ENCODE measurements at places on chromosomes 4 and X. TPM values are rescaled to one million over a fixed set of nuclear protein-coding genes. Genes with fewer than 3 reads are reported as not detected.
A peak's percentile ranks its signal among the peaks of the same experiment; 100 is the strongest.

GRCh38 chr4:164572877-164573279 is 181.1 kb upstream of the SMIM31 start:
- no peaks in the 10 kb centered on the region for H3K4me1 ChIP-seq
- no peak overlapping the region for H3K27ac ChIP-seq
- DNase-seq = no peak
- H3K27me3 ChIP-seq = no peaks in the 10 kb centered on the region
- no peaks in the 10 kb centered on the region for H3K36me3 ChIP-seq

GRCh38 chrX:73799888-73800287 is 236.9 kb downstream of the CHIC1 start:
- H3K4me3 ChIP-seq = no peak overlapping the region
- H3K27ac ChIP-seq = no peak overlapping the region
- no peak for DNase-seq
- no peaks in the 10 kb centered on the region for H3K36me3 ChIP-seq
- H3K4me1 ChIP-seq = no peaks in the 10 kb centered on the region

DNA sequence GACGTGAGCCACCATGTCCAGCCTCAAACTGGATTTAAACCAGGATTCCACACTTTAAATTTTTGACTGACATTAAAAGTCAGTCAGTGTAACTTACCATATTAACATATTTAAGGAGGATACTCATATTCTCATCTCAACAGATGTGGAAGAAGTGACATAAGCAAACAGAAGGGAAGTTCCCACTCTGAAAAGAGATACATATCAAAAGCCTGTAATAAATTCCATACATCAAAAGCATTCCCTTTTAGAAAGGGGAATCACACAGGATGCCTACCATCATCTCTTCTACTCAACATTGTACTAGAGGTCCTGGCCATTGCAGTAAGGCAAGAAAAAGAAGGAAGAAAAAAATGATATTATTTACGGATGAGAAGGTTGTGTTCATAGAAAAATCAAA is 618.2 kb upstream of the DIPK2B start:
- no peaks in the 10 kb centered on the region for H3K36me3 ChIP-seq
- H3K4me3 ChIP-seq = no peak overlapping the region
- no peak overlapping the region for H3K27ac ChIP-seq

DNA sequence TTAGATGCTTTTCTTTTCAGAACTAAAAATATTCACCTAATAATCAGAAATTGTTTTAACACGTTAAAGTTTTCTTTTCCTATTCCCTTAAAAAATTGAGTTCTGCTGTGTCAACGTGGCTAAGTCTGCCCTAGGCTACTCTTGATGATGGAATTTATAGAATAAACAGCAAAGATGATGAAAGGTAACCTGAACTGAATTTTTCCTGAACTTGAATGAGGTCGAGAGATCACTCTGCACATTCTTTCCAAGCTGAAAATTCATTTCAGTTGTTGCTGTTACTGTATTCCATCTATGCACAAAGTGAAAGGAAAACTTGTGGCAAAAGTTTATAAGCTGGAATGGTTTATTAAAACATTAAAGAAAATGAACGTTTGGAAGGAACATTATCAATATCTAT is 245.9 kb upstream of the GIMD1 start:
- no peak overlapping the region for H3K4me3 ChIP-seq
- H3K4me1 ChIP-seq = no peaks in the 10 kb centered on the region
- H3K27me3 ChIP-seq = no peaks in the 10 kb centered on the region
- no peaks in the 10 kb centered on the region for H3K36me3 ChIP-seq
- no peak overlapping the region for H3K27ac ChIP-seq

DNA sequence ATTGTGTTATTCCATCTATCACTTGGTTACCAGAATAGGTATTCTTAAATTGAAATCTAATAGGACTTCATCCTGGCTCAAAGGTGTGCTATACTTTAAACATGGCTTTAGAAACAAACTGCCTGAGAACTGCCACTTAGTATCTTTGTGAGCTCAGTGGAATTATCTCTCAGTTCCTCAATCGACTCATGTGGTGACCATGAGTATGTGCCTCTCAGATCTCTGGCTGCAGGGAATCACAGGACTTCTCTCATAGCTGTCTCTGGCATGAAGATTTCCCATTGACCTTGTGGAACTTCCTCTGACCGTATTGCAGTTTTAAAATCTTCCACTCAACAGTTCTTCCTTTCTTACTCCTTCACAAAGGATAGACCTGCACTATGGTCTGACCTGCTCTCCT is 681.9 kb upstream of the BOD1L1 start:
- H3K4me1 ChIP-seq = peaks cover 27% of the 10 kb centered on the region
- no peak overlapping the region for H3K4me3 ChIP-seq
- H3K27ac ChIP-seq = no peak overlapping the region
- DNase-seq = no peak
- H3K27me3 ChIP-seq = no peaks in the 10 kb centered on the region

DNA sequence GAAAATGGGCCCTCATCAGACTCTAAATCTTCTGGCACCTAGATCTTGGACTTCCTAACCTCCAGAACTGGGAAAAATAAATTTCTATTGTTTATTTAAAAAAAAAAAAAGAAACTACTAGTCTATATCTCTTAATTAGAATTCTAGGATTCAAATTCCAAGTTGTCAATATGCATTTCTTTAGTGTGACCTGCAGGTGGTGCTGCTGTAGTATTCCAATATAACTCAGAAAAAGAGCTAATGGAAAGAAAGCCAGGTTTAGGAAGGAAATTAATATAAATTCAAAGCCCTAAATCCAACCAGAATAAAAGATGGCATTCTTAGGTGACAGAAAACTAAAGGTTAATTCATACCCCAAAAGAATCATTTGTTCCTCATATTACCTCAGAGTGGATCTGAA is 80.0 kb upstream of the NALF2 start:
- H3K27ac ChIP-seq = no peak overlapping the region
- H3K27me3 ChIP-seq = no peaks in the 10 kb centered on the region
- no peaks in the 10 kb centered on the region for H3K36me3 ChIP-seq
- no peaks in the 10 kb centered on the region for H3K4me1 ChIP-seq
- no peak overlapping the region for H3K4me3 ChIP-seq

DNA sequence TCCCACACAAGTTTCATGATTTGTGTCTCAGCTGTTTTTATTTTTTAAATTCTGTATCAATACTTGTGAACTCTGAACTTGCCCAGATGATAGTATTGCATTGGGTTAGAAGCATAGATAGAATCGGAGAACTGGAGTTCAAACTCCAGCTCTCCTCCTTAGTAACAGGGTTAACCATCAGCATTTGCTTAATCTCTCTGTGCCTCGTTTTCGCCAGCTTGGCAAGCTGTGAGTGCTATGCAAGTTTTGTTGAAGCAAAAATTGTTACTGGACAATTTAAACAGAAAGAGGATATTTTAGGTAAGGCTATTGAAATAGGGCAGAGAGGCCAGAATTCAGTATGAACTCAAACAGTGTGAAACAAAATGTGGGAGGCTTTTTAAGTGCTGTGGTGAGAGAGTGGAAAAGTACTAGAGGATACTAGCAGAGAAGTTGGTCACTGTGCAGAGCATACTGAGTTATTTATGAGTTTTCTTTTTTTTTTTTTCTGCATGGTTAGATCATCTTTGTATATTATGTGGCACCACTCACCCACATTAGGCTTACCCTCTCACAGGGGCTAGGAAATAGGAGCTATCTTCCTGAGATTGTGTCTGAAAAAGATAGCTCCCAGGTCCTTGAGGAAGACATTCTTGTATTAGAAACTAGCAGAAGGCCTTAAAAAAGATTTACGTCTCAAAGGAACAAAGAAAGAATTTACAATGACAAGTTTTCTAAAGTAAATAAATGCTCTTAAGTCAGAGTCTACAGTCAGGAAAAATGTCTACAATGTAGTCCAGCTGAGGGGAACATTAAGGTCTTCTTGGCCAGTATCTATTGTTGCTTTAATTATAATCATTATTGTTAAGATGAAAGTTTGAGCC is 1126.6 kb downstream of the FAT4 start:
- H3K4me3 ChIP-seq = no peak overlapping the region
- H3K27me3 ChIP-seq = no peaks in the 10 kb centered on the region
- no peaks in the 10 kb centered on the region for H3K36me3 ChIP-seq
- H3K4me1 ChIP-seq = no peaks in the 10 kb centered on the region
- no peak for DNase-seq
- H3K27ac ChIP-seq = no peak overlapping the region

- no peaks in the 10 kb centered on the region for H3K36me3 ChIP-seq
- peak overlapping the region; percentile 60 for H3K4me3 ChIP-seq
- DNase-seq = no peak
- H3K27ac ChIP-seq = peak overlapping the region; percentile 79
- H3K27me3 ChIP-seq = peaks cover 3% of the 10 kb centered on the region
Observed at GRCh38 chr4:140243278-140243753, 89.3 kb upstream of the MAML3 start.

GRCh38 chr4:148443512-148444295 is 1.5 kb upstream of the NR3C2 start:
- H3K36me3 ChIP-seq = peaks cover 5% of the 10 kb centered on the region
- peaks cover 2% of the 10 kb centered on the region for H3K27me3 ChIP-seq
- peak; percentile 43 for DNase-seq
- peak overlapping the region; percentile 97 for H3K27ac ChIP-seq
- peaks cover 37% of the 10 kb centered on the region for H3K4me1 ChIP-seq

GRCh38 chrX:136318895-136319597 is 18.3 kb downstream of the ADGRG4 start:
- H3K27ac ChIP-seq = no peak overlapping the region
- no peaks in the 10 kb centered on the region for H3K36me3 ChIP-seq
- no peaks in the 10 kb centered on the region for H3K27me3 ChIP-seq
- H3K4me3 ChIP-seq = no peak overlapping the region
- H3K4me1 ChIP-seq = no peaks in the 10 kb centered on the region

DNA sequence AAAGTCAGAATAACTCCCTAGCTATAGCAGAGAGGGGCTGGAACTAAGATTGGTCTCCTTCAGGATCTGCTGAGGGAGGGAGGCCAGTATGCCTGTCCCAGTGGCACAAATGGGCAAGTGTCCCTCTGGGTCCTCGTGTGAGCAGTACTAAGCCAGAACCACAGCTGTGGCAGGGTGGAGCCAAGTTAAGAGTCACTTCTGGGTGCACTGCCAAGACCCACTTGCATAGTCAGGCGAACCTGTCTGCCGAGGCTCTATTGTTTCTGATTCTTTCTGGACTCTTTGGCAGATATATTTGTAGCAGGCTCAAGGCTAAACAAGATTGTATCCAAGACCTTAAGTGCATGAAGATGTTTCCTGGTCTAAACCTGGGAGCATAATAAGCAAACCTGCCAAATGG is 1123.7 kb upstream of the POU3F4 start:
- no peak for DNase-seq
- no peak overlapping the region for H3K4me3 ChIP-seq
- H3K27me3 ChIP-seq = no peaks in the 10 kb centered on the region
- H3K4me1 ChIP-seq = no peaks in the 10 kb centered on the region

DNA sequence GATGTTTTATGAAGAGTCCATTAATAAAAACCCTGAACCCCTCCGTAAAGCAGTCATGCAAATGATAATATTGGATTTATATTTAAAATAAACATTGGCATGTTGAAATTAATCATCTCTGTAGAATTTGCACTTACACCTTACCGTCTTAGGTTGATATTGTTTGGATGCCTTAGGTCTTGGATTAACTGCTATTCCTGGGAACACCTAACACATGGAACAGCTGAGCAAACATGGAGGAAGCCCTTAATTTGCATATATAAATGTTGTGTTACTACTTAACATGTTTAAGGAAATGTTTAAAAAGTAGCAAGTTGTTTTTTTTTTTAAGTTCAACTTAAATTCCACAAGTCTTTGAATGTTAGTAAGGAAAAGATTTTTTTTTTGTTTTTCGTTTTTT is 62.5 kb downstream of the NSD2 start:
- no peak overlapping the region for H3K4me3 ChIP-seq
- no peak for DNase-seq
- H3K36me3 ChIP-seq = peaks cover 34% of the 10 kb centered on the region

DNA sequence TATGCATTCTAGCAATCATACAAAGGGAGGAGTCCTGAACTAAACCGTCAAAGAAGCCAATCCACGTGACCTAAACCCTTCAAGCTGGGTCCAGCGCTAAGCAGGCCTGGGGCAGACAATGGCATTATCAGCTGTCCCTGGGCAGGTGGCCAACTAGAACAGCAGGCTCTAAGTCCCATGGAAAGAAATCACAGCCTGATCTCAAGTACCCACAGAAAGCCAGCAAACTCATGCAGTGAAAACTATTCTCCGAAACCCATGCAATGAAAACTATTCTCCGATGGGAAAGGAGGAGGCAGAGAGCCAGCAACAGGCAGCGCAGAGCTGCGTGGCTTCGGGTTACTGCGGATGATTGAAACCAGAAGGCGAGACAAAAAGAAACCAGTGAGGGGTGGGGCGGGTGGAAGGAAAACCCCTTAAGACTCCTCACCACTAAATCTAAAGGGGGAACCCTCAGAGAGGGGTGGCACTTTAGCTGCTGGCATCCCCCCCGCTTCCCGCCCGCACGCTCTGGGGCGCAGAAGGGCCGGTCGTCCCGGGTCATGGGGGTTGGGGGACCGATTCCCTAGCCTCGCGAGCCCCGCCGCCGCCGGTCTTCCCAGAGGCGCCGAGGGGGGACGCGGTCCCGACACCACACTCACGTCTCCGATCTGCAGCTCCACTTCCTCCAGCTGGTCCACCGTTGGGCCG is 567 bp downstream of the C4orf46 start:
- no peak for DNase-seq
- peak overlapping the region; percentile 96 for H3K27ac ChIP-seq
- H3K36me3 ChIP-seq = peaks cover 12% of the 10 kb centered on the region
- peak overlapping the region; percentile 98 for H3K4me3 ChIP-seq

- H3K36me3 ChIP-seq = no peaks in the 10 kb centered on the region
- peaks cover 10% of the 10 kb centered on the region for H3K27me3 ChIP-seq
- DNase-seq = no peak
- no peak overlapping the region for H3K4me3 ChIP-seq
- H3K27ac ChIP-seq = no peak overlapping the region
Observed at GRCh38 chr4:102217345-102217744, 127.9 kb downstream of the SLC39A8 start.

DNA sequence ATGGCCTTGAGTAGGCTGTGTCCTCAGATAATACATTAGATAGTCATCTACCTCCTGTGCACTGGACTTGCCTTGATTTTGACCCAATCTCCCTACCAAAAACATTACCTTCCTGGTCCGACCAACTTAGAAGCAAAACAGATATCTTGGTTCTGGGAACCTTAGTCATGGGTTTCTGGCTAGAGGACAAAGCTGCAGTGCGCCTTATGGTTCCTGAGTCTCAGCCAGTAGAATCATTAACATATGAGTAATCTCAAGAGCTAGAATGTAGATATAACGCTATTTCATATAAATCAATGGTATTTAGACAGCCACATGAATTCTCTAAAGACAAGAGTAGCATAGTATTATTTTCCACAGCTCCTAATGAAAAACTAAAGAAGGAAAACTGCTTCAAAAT is 83.1 kb downstream of the GRIA3 start:
- no peaks in the 10 kb centered on the region for H3K4me1 ChIP-seq
- H3K27ac ChIP-seq = no peak overlapping the region
- H3K4me3 ChIP-seq = no peak overlapping the region
- H3K27me3 ChIP-seq = no peaks in the 10 kb centered on the region

Gene ADH1B
- total RNA-seq = not detected

Gene C1QTNF7
- total RNA-seq = not detected

Gene HSD17B13
- 0.35 TPM for total RNA-seq

Gene MAGEA8
- not detected for total RNA-seq

Gene AMBN
- total RNA-seq = not detected

Gene SPANXN2
- not detected for total RNA-seq

Gene STS
- total RNA-seq = 3.9 TPM

Gene SMIM14
- 83.1 TPM for total RNA-seq

Gene PPARGC1A
- not detected for total RNA-seq

Gene SASH3
- total RNA-seq = 209 TPM

Gene RPS6KA6
- 0.51 TPM for total RNA-seq

Gene ADH1C
- not detected for total RNA-seq
